CD4-positive, alpha-beta T cell treated with Interferon gamma for 1 hour (primary cell): ENCODE measurements at places on chromosomes 16 and 17.

GRCh38 chr16:66728117-66728787 lies 23.2 kb downstream of the DYNC1LI2 start:
- DNase-seq, result no peak

DNA sequence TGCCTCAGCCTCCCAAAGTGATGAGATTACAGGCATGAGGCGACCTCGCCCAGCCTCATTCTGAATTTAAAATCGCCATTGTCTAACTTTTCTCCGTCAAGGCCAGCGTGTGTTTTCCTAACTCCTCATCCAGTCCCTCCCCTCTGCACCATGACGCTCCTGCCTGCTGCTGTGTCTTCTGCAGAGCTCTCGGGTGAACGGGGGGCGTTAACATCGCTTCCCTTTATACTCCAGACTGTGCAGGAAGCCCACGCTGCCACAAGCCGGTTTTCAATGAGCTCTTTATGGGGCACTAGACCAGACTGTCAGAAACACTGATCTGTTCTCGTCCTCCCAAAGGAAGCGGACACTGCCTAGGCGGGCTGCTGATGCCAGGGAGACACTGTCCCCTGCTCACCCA lies 13.2 kb downstream of the AANAT start:
- no peak for DNase-seq

GRCh38 chr16:31397096-31397660 lies 4.0 kb downstream of the ITGAD start:
- DNase-seq, result no peak

DNA sequence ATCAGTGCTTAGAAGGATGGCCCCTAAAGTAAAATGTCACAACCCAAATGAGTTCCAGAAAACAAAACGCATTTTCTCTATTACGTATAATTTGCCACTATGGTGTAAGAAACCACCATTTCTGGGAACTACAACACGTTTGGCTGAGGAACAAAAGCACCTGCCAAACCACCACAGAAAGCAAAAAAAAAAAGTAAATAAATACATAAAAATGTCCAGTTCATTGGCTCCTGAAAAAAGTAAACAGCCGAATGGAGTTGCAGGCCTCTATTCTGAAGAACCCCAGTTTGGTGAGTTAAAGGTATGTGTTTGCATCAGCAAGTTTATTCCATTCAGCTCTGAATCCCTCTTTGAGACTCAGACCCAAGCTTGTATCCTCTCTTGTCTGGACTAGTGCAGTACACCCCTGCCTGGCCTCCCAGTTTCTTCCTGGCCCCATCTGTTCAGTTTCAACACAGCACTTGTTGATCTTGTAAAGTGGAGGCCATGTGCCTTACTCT lies 36.9 kb downstream of the ERN1 start:
- DNase-seq, result no peak

- DNase-seq, result no peak
Observed at GRCh38 chr16:66844009-66844341, 239 bp upstream of the CA7 start.

DNA sequence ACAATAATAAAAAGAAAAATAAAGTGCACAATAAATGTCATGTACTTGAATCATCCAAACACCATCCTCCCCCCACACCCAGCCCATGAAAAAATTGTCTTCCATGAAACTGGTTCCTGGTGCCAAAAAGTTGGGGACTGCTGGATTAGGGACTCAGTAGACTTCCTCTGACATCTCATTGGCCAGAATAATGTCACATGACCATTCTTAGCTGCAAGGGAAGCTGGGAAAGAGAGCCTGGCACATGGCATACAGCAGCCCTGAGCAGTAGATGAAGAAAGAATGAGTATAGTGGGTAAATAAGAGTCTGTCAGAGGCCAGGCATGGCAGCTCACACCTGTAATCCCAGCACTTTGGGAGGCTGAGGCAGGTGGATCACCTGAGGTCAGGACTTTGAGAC lies 12.5 kb downstream of the ITPRIPL2 start:
- DNase-seq, result no peak

DNA sequence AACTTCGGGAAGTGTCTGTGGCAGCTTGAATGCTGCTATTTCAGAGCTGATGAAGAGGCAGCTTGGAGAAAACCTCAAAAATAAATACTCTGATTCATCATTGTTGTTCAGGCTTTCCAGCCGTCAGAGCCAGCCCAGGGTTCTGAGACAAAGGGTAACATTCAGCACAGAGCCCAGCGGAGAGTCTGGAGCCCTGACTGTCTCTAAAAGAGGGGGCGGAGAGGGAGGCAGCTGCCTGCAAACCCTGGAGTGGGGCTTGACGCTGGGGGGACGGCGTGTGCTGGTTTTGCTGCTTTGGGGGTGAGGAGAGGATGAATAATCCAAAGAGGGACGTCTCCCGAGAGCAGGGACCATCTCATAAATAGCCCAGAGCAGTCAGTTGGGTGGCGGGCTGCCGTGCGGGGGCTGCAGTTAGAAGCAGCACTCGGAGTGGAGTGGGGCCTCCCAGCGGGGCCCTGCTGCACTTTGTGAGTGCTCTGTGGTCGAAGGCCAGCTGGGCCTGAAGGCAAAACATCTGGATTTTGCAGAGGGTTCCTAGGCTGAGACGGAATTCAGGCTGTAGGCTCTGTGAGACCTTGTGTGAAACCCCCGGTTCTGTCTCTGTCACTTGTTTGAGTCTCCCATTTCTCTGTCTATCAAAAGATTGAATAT lies 237.8 kb downstream of the PRKCA start:
- DNase-seq, result no peak

GRCh38 chr17:27862004-27862403 lies 31.2 kb downstream of the LYRM9 start:
- no peak for DNase-seq

DNA sequence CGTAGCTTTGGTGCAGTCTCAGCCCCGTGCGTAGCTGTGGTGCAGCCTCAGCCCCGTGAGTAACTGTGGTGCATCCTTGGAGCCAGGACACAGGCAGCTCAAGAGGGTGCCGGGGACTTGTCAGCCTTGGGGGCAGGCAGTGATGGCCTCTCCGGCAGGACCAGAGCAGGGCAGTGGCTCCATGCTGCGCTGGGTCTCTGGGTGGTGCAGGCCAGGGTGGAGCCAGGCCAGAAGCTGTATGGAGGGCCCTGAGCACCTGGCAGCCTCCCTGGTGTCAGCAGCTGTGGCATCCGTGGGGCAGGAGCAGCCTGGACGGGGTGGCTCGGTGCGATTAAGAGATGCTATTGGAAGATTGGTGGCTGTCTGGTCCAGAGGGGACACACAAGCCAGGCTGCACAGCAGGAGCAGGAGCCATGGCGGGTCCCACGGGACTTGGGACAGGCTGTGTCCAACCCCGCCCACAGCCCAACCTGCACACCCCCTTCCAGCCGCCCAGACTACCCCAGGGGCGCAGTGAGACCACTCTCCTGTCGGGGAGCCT lies 28.3 kb upstream of the CDH15 start:
- no peak for DNase-seq

DNA sequence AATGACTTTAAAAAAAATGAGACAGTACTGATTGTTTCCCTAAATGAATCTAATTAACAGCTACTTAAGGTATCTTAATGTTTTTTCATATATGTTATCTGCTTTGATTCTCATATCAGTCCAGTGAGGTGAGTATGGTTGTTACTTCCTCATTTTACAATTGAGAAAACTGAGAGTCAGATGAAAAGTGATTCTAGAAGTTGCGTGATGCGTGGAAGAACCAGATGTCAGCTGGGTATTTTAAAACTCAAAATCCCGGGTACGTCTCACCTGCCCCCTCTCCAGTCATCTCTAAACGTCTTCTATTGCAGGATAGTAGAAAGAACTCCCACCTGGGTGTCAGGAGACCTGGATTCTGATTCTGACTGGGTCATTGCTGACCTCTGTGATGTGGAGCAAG lies 89.2 kb downstream of the MAP2K6 start:
- no peak for DNase-seq

GRCh38 chr16:85716022-85716679 lies 27.4 kb upstream of the GINS2 start:
- no peak for DNase-seq

DNA sequence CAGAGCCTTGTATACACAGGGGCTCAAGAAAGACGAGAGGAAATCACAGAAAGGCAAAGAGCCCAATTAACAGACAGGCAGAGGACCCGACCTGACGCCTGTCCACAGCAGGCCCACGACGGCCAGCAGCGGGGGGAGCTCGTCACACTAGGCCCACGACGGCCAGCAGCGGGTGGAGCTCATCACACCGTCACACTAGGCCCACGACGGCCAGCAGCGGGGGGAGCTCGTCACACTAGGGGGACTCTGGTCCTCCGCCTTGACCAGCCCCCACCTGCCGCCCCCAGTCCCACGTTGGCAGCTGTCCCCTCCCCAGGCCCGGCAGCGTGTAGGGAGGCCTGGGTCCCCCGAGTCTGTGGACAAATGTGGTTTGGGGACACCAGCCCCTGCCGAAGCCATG lies 23.7 kb upstream of the GNG13 start:
- DNase-seq, result no peak

DNA sequence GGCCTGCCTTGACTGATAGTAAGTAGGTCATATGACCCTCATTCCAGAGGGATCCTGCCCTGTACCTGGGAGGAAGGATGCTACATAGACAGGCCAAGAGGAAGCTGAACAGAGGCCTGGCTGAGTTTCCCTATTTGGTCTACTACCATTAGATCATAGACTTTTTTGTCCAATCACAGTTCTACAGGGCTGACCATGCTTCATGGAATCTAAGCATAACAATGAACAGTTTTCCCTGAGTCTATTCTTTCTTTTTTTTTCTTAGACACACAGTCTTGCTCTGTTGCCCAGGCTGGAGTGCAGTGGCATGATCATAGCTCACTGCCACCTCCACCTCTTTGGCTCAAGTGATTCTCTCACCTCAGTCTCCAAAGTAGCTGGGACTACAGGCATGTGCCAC lies 3.9 kb downstream of the GPR179 start:
- no peak for DNase-seq

DNA sequence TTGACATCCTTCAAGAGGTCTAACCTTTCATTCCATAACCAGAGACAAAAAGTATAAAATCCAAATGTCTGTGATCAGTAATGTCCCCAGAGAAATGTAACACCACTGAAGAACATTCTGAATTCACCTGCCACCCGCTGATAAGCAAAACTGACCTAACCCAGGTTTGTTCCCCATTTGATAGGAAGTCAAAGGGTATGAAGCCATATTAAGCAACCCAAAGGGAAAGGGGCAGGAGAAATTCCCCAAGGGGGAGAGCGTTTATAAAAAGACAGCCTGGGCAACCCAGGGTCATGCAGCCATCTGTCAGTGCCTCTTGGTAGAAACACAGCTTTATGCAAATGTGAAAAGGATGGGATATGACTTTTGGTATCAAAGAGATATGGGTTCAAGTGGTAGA lies 30.7 kb upstream of the PIK3R6 start:
- DNase-seq, result no peak

- DNase-seq, result no peak
Observed at GRCh38 chr16:86549893-86550190, 5.2 kb downstream of the MTHFSD start.

DNA sequence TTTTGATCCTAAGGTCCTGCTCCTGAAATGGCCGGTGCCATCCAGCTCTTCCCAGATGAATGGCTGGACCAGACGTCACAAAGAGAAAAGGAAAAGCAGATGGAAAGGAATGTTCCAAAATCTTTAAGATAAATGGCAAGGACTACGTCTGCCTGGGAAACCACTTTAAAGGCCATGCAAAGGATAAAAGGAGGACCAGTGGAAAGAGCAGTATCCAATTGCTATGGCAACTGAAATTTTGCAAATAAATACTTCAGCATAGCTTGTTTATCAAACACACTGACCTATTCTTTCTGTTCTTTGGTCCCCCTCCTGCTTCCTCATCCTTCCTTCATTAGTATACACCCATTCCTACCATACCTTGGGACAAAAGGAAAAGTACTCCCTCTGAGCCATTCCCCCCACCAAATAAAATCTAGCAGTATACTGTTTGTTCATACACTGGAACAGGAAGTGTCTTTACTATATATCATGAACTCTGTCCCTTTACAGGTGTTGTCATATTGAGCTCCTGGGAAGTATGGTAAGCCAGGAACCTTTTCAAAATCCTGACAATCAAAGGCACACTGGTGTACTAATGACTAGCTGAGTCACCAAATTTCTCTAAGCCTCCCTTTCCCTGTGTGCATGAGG lies 37.2 kb upstream of the NUFIP2 start:
- no peak for DNase-seq

DNA sequence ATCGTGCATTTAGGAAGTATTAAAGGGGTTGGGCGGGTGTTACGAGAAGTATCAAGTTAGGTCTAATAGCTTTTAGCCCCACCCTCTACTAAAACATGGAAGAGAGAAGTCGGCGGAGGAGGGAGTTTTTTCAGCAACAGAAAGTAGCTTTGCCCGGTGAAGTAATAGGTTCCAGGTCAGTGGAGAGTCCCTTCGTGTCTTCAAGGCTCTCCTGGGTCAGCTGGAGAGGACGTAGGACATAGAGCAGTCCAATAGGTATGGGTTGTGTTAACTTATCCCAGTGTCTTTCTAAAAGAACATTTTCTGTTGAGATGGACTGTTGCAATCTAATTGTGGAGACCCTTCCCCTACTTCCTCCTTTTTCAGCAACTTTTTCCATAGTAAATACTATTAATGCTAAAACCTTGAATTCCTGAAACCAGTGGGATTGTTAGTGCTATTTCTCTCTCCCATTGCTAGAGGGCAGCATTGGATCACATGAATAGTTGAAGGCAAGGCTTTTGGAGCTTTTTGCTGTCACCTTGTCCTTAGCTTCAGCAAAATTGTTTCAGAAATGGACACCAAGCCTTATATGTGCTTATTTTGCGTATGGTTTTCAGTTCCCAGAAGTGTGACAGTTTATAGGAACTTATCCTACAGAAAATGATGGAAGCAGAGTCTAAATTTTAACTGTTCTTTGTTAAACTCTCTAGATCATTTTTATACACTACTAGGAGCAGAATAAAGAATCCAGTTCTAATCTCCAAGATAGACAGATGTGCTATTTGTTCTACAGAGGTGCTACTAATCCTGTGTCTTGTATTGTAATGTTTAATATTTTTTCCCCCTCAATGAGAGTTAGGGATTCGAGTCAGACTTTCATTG lies 38.4 kb downstream of the UTP18 start:
- no peak for DNase-seq

DNA sequence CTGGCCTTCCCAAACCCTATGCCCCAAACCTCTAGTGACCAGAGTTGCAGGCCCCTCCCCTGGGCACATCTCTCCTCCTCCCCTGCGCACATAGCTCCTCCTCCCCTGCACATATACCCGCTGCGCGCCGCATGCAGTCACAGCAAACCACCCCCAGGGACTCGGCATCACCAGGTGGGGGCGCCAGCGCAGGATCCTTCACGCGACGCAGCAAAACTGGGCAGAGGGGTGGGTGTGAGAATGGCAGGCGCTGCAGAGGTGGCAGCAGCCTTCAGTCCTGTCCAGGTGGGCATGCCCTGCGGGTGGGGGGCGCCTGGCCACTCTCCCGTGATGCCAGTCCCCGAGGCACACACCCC lies 5.6 kb downstream of the CORO6 start:
- DNase-seq, result peak; percentile 89

GRCh38 chr16:30941600-30942425 lies 7.1 kb upstream of the ORAI3 start:
- peak; percentile 72 for DNase-seq

DNA sequence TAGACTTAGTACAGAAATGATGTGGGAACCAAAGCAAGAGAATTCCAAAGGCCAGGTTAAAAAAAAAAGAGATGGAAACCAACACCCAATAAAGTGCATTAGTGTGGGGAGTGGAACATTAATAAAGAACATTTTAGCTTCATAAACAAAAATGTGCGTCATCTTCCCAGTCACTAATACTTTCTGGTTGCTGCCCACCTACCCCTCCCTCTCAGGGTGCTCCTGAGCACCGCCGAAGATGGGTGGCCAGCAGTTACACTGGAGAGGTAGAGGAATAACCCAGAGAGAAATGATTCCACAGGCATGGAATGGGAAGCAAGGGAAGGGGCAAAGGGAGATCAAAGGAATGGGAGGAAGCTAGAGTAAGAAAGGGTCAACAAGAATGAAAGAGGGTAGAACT lies 6.0 kb upstream of the CHD3 start:
- no peak for DNase-seq
